8988T (cell line): ENCODE measurements at places on chromosomes 16 and 17.

- DNase-seq, result no peak
Measured at GRCh38 chr17:81210868-81211267, 11.9 kb downstream of the CEP131 start.

DNA sequence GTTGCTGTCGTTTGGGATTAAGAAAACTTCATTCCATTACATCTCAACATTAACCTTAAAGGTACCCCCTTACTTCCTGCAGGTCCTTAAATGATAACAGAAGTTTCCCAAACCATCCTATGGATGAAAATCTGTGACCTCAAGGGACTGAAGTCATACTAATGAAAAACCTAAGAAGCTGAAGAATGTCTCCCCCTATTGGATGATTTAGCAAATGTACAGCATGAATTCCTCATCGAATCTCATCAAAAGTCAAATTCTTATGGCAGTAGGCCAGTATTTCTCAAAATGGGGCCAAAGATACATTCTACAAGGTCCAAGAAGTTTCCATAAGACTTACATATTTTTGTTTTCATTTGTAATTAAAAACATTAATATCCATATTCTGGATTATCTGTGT, 13.5 kb downstream of the SCO1 start:
- DNase-seq, result no peak

DNA sequence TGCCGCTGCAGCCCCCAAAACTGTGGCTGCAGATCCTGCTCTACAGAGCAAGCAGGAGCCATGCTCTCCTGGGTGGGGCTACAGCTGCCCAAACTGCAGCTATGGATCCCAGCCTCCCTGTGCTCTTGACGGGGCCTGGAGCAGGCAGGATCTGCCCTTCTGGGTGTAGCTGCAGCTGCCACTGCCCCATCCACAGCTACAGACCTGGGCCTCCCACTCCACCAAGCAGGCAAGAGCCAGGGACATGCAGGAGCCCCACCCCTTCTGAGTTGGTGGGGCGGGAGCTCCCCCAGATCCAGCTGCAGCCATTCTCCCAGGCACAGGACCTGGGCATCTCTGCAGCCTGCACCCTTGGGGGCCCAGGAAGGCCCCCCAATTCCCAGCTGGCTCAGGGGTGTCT, 551.2 kb upstream of the CA10 start:
- no peak for DNase-seq

- no peak for DNase-seq
Measured at GRCh38 chr16:72996291-72997062, 51.5 kb downstream of the ZFHX3 start.

DNA sequence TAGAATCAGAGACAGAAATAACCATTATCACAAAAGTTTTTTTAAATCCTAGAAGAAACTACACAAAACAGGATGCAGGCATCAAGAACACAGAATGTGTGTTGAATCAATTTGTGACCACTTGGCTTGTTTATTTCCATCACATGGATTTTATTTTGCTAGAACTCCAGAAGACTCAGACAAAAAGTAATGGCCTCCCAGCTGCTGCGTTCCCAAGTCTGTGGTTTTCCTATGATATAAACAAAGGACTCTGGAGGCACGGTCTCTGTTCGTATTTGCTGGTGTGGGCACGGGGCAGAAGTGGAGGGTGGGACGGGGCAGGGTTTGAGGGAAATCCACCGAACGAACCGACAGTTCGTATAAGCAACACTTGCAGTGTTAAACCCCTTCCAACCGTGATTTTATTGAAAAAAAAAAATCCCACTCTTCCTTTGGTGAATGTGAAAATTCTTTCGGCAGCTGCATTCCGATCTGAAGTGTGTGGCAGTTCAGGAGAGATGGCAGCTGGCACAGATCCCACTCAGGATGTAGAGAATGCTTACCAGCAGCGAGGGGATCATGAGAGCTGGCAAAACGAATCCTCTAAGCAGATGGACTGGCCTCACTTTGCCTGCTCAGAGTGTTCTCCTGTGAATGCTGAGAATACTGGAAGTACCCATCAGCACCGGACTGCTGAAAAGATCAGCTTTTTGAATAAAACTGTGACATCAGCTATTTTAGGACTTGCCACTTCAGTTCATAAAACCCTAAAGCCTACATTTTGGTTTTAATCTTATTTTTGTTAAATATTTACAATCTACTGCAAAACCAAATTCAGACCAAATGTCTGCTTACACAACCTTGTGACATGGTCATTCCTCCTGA, 165.2 kb downstream of the VPS53 start:
- DNase-seq, result no peak

- no peak for DNase-seq
Measured at GRCh38 chr16:28010671-28011070, 52.8 kb downstream of the GSG1L start.

DNA sequence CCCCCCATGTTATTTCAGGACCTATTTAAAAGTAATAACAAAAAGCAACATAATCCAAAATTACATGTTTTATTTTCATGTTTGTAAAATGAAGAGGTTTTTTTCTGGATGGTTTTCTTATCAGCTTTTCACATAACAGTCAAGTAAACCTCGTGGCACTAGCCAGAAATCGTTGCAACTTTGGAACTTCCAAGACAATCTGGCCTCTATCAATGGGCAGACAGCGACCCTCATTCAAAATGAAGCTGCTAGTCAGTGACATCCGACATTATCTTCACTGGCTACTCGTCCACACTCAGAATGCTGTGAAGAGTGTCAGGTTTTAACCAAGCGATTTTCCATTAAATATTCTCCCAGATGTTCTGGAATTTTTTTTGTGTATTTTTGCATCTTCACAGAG, 22.7 kb downstream of the ZNF652 start:
- DNase-seq, result no peak

DNA sequence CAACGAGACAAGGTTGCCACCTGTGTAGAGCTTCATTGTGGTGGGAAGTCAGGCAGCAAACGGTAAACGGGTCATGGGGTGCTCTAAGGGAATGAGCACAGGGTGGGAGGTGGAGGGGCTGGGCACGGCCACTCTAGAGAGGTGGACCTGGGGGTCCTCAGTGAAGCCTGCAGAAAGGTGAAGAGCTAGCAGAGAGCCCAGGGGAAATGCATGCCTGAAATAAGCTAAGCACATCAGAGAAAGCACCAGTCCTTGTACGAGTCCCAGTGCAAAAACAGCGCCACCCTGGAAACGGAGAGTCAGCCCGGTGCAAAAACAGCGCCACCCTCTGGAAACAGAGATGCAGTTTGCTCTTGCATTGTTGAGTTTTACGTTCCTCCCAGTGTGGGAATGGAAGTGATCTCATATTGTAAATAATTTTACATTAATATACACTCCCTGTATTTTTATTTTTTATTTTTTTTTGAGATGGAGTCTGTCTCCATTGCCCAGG, 65.0 kb downstream of the TBC1D16 start:
- DNase-seq, result no peak

DNA sequence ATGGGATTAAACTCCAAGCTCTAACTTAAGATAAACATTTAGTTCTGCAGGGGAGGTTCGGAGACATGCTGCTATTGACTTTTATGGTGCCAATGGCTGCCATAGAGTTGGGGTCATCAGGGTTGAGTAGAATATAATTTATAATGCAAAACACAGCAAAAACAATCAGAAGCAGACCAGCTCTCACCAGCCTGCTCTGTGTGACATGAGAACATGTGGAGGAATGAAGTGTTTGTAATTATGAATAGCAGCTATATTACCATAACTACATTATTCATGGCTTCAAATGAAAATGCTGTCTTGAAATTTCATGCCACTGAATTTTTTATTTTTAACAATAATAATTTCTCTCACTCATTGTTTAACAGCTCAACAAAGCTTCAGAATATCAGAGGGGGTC, 645.6 kb upstream of the CDH8 start:
- DNase-seq, result no peak

GRCh38 chr16:58317608-58318152, 22.9 kb upstream of the PRSS54 start:
- no peak for DNase-seq

DNA sequence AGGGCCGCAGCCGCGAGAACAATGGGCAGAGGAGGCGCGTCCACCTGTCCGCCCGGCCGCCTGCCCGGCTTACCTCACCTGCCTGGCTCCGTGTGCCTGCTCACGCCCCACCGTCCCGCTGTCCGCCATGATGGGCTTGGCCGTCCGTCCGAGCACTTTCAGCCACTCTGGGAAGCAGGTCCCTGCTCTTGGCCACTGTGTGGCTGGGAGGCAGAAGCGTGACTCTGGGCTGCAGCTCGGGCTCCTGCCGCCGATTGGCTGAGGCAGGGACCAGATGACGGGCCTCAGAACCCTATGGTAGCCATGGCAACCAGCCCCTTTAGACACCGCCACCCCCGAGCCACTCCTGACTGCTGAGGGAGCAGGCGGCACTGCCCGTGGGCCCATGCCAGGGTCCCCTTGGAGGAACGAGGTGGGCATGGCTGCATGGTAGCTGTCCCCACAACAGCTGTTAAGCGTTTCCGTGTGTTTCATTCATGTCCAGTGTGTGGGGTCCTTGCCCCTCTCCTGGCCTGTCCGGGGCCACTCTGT, 8.9 kb upstream of the AXIN1 start:
- DNase-seq, result no peak

- DNase-seq, result no peak
Measured at GRCh38 chr17:58531122-58531521, 16.7 kb upstream of the MTMR4 start.

DNA sequence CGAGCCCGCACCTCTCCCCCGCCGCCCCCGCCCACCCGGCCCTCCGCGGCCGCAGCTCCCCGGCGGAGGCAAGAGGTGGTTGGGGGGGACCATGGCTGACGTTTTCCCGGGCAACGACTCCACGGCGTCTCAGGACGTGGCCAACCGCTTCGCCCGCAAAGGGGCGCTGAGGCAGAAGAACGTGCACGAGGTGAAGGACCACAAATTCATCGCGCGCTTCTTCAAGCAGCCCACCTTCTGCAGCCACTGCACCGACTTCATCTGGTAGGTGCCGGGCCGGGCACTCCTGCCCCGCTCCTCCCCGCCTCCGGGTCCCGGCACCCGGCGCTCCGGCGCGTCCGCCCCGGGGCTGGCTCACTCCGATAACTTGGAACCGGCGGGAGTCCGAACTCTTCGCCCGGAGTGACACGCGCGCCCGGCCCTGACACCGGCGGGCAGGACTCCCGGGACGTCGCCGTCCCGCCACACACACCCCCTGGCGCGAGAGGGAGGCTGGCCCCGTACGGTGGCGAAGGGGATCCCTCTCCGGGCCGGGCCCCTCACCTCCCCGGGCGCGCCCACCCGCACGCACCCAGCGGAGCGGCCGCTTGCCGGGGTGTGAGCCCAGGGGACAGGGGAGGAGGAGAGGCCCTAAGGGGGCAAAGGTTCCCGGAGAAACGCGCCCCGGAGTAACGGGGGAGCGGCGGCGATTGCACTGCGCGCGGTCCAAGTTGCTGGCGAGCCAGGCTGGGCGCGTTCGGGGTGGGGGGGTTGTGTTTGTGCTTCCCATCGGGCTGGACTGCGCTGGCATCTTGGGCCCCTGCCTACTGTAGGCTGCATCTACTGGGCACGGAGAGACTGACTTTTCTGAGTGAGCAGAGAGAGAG, 581 bp downstream of the PRKCA start:
- no peak for DNase-seq
